ENCODE measurements at places on chromosomes 16 and 17.

GRCh38 chr16:27753563-27753962, 203.6 kb downstream of the KATNIP start:
- no peak for DNase-seq

GRCh38 chr17:70171159-70171558, 1.8 kb downstream of the KCNJ2 start:
- no peak for DNase-seq

DNA sequence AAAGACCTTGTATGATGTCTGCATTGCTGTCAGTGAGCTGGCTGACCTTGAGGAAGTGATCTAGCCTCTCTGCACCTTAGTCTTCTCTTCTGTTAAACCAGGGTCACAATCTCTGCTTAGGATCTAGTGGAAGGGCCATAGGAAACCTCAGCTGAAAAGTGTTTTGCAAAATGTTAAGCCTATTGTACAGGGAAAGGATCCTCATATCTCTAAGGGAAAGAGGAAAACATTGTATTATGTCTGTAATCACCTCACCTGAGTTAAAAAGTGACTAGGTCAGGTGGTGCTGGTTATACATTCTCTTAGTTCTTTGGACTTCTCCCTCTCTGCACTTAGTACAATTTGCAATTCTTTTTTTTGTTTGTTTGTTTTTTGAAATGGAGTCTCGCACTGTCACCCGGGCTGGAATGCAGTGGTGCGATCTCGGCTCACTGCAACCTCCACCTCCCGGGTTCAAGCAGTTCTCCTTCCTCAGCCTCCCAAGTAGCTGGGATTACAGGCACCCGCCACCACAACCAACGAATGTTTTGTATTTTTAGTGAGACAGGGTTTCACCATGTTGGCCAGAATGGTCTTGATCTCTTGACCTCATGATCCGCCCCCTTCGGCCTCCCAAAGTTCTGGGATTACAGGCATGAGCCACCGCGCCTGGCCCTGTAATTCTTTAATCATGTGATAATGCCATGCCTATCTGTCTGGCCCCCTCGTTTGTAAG, 2.0 kb upstream of the SEPHS2 start:
- DNase-seq = no peak

GRCh38 chr16:67752641-67753040, 33.5 kb upstream of the GFOD2 start:
- DNase-seq = no peak

GRCh38 chr17:39750131-39751015, 12.6 kb downstream of the GRB7 start:
- no peak for DNase-seq
